NB4 (cell line): ENCODE measurements at places on chromosomes 5 and 9.
A peak's percentile ranks its signal among the peaks of the same experiment; 100 is the strongest.

- no peak for DNase-seq
Measured at GRCh38 chr9:69319324-69320025, 5.5 kb upstream of the ENTREP1 start.

GRCh38 chr5:158816011-158816696, 283.6 kb downstream of the EBF1 start:
- DNase-seq: no peak

DNA sequence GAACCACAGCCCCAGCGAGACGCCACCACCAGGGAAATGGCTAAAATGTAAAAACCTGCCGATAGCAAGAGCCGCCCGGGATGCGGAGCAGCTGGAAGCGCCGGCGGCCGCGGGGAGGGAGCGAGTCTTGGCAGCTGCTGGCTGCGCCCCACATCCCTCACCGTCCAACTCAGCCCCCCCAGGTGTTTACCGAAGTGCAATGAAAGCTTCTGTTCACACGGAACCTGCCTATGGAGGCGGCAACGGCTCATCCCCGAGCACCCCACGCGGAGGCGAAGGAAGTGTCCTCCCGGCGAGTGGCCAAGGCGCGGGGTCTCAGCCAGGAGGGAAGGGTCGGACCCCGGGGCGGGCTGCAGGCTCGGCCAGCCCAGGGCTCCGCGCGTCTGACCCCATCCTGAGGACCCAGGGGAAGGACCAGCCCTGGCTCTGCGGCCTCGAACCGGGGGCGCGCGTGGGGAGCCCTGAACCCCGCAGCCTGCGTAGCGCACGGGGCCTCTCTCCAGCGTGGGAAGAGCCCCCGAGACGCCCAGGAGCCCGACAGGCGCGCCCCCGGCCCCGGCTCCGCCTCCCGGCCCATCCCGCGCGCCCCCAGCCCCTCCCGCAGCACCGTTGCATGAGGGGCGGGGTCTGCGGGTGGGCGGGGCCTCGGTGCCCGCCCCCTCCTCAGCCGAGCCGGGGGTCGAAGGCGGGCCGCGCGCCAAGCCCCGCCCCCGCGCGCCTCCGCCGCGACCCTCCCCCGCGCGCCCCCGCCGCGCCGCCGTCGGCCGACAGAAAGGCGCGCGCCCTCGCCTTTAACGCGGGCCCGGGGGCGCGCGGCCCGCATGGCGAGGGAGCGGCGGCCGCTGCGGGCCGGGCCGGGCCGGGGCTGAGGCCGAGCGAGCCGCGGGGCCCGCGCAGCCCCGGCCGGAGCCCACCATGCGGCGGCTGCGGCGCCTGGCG, at the start of gene DIPK1B:
DIPK1B (plus strand) TSS at position 822 of the 939 bp plus-strand sequence; CDS start at position 916, 94 bp downstream.
- peak; percentile 58 for DNase-seq

- peak; percentile 54 for DNase-seq
Measured at GRCh38 chr5:55923177-55923771, 71.5 kb downstream of the IL6ST start.

GRCh38 chr9:24464319-24464951, 81.3 kb downstream of the IZUMO3 start:
- DNase-seq: no peak

DNA sequence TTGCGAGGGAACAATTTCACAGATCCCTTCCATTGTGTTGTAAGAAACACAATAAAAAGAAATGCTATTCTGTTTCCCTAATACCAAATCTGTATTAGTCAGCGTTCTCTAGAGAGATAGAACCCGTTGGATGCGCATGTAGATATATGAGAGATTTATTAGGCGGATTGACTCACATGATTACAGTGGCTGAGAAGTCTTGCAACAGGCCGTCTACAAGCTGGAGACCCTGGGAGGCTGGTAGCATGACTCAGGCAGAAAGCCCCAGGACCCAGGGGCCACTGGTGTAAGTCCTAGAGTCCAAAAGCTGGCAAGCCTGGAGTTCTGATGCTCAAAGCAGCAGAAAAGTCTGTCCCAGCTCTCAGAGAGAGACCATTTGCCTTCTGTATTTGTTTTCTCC, 18.4 kb upstream of the IL17B start:
- peak; percentile 67 for DNase-seq

GRCh38 chr5:127887282-127887681, 184.1 kb downstream of the CCDC192 start:
- no peak for DNase-seq

DNA sequence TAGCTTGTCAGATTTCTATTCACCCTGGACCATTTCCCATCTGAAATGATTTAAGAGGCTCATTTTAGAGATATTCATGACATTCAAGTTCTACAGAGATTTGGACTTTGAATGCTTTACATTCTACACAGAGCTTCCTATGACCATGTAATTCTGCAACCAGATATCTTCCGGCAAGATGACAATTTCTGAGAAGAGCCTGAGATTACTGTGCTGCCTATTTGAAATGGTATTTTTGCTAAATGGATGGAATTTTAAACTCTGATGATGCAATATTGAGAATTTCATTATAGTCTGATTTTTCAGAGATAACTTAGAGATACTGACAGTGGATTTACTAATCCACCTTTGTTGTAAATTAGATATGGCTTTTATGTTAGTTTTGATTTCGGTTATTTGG, 16.0 kb upstream of the ACOT12 start:
- DNase-seq: no peak

GRCh38 chr5:64914396-64914795, 145.7 kb downstream of the CWC27 start:
- no peak for DNase-seq

DNA sequence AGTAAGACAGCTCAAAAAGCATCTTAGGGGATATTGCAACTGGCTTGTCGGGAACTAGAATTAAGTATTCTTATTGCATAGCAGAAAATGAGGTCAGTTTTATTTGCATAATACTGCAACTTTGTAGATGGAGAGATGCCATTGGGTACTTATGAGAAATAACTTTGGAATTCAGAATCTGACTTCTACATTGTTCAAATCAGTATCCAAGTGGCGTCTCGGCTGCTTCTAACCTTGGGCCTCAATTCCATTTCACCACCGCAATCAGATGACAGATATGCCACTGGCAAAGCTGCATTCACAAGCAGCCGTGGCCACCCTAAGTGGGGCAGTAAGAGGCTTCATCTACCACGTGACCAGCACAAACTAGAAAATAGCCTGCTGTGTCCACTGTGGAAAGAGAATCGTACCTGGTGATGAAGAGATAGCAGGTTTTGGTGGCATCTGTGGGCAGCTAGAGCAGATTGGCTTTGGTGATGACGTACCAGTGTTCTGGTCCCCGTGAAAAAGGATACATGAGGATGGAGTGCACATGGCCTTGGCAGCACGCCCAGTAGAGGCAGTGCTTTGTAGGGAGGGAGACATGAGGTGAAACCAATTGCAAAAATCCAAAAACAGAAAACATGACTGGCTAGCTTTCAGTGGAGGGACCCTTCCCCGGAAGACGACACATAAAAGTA, 116.6 kb downstream of the KLHL3 start:
- DNase-seq: no peak

DNA sequence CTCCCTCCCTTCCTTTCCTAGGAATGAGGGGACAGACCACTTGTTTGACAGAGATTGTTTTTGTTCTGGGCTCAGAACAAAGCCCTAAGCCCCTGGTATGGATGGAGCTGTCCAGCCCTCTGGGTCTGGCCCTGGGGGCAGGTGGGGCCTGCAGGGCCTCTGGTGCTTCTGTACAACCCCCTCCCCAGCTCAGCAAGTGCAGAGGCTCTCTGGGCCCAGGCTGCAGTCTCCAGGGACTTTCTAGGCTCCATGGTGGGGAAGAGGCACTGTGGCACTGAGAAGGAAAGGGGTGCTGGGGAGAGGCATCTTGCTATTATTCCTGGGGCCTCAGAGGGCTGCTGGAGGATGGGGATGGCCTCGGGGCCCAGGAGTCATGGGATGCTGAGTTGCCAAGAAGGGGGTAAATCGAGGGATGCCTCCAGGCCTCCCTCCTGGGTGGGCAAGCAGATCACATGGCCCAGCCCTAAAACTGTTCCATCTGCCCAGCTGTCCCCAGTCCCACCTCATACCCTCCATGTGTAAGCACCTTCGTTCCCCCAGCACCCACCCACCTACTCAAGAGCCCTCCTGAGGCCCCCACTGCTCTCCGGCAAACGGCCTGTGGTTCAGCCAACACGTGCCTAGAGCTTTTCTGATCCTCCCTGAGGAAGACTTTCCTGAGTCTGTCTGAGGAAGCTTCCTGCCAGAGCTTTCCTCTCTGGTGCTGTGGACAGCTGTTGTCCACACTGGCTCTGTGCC, 225.7 kb downstream of the CACNA1B start:
- no peak for DNase-seq

DNA sequence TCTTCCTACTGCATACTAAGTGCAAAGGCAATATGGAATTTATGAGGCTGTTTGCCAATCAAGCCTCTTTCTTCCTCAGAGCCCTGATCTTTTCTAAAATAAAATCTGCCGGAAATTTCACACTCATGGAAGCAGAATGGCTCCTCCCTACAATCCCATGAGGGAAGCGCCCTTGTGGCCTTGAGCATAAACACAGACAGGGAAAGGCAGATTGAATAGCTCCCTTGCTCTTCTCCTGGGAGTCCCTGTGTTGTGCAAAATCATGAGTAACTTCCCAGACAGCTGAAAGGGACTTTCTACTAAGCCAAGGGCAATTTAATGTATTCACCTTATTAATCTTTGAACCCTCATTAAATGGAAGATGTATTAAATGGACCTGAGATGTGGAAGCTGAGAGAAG, 226.1 kb upstream of the PIK3R1 start:
- no peak for DNase-seq

DNA sequence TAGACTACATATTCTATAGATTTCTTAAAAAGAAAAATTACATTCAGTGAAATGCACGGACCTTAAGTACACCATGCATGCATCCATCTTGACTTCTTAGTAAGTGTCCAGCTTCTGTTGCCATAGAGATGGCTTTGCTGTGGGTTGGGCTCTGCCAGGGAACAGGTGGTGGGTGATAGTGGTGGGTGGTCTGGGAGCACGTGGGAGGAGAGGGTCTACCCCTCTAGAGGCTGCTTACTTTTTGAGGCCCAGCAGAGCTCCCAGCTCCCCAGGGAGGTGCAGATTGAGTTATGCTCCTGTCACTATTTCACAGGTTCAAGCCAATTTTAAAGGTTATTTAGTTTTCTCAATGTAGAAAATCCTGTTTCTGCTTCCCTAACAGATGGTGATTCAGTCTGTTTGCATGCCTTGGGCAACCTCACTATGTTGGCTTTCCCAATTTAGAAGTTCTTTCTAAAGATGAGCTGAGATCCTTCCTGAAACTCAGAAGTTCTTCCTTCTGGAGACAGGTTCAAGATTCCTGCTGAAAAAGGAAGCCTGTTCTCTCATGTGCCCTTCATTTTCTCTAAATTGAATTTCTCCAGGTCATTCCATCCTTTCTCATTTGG, 107.4 kb upstream of the LHFPL2 start:
- DNase-seq: no peak
